ENCODE measurements at places on chromosomes 5 and 9.

- no peak for DNase-seq
Measured at GRCh38 chr9:106502930-106503329, 360.0 kb upstream of the ZNF462 start.

GRCh38 chr9:126287166-126287866 is 39.3 kb upstream of the MVB12B start:
- DNase-seq = no peak

DNA sequence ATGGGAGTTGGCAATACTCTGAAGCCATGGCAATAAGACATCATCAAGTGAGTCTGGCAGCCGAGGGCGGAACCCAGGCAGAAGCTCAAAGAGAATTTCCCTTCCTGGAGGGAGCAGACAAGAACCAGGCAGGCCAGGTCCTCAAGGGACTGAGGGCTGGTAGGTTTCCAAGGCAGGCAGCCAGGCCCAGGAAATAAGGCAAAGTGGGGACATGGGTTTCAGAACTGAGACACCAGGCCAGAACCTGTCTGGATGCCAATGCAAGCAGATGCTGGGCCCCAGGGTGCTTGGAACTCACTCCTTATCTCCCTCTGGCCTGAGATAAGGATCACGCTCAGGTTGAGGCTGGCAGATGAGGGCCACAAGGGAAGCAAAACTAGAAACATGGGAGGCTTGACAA is 8.9 kb downstream of the TSSK1B start:
- no peak for DNase-seq

DNA sequence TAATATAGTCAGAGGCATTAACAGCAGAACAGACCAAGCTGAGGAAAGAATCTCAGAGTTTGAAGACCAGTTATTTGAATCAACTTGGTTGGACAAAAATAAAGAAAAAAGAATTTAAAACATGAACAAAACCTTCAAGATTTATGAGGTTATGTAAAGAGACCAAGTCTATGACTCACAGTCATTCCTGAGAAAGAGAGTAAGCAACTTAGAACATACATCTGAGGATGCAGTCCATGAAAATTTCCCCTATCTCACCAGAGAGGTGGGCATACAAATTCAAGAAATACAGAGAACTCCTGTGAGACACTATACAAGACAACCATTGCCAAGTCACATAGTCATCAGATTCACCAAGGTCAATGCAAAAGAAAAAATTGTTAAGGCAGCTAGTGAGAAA is 17.4 kb upstream of the C9orf72 start:
- DNase-seq = no peak

DNA sequence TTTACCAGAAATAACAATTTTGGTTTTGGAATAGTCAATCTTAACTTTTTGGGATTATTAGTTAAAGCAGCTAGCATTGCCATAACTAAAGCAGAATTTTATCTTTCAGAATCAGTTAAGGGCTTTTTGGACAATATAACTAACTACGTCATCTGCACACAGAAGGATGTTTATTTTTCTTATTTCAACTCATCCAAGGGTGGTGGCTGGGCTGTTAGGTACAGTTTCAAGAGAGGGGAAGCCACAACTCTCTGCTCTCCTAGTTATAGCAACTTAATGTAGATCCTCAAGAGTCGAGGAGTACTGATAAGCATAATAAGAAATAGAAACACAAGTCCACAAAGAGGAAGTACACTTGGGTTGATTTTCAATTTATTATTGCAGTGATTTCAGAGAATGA is 65.6 kb downstream of the ANKRD55 start:
- no peak for DNase-seq

GRCh38 chr9:34809504-34810186 is 99.7 kb upstream of the CCL21 start:
- DNase-seq = no peak

- no peak for DNase-seq
Measured at GRCh38 chr5:137752905-137753690, 1.1 kb downstream of the HNRNPA0 start.

DNA sequence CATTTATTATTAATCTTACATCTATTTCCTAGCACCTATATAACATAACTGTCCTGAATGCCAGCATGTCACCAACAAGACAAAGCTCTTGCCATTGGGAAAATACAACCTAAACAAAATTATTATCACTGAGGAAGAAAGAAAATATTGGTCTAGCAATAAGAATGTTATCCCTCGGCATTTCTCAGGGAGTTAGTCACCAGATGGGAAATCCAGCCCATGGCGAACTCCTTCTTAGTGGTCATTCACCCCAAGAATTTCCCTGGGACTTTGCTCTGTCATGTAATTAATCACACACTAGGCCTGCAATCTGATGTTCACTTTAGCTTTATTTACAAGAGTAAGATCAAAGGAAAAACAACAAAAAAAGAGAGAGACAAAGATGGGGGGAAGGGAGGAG is 56.1 kb upstream of the TAS2R1 start:
- peak; percentile 7 for DNase-seq

DNA sequence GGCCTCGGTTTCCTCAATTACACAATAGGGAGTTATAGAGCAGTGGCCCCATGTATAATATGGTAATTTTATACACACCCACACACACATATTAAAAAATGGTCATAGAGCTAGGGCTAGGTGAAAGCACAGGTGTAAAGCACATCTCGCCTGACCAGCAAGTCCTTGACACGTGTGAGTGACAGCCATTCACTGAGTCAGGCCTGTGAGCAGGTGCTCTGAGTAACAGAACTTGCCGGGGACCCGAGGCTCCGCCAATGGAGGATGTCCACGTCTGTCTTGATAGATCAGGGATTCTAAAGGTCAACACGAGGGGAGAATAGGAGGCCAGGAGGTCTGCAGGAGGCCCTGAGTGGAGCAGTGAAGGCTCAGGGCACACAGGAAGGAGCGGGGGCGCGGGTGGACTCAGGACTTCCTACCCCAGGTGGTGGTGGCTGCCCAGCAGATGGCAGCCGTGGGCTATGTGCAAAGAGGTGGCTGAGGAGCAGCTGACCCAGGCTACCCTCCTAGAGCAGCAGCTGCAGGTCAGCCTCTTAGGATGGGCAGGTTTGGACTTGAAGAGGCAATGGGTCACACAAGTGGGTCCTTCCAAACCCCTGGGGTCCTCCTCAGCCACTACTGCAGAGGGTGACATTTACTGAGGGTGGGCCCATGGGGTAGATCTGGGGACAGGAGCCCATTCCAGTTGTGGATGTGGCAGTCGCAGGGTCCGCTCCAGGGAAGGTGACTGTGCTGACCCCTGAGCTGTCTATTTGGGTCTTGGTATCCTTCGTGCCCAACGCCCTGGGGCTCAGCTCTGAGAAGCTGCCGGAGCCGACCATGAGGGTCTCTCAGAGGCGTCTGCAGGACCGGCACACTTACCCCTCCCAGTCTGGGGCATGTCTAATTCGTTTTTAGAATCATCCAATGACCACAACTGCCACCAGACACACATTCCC is 45.9 kb downstream of the PRRT1B start:
- peak; percentile 21 for DNase-seq

- DNase-seq = no peak
Measured at GRCh38 chr5:121630402-121630801, 221.3 kb upstream of the FTMT start.

DNA sequence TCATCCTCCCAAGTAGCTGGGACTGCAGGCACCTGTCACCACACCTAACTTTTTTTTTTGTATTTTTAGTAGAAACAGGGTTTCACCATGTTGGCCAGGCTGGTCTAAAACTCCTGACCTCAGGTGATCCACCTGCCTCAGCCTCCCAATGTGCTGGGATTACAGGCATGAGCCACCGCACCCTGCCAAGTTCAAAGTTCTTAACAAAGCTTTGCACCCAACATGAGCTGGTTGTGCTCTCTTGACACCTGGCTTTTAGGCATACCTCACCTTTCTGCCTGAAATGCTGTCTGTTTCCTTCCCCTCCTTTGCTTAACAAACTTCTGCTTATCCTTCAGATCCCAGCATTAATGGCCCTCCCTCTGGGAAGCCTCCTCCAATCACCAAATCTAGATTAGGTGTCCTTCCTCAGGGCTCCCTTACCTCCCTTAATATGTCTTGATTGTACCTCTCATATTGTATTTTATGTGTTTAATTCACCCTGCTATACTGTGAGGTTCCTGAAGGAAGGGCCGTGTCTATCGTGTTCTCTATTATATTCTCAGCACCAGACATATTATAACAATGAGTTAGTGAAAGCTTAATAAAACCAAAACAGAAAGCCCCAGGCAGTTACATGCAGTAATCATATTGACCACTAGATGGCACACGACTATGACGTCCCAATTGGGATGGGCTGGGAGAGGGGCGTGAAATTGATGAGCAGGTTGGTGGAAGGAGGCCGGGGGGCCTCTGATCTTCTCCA is 62.9 kb upstream of the PPARGC1B start:
- DNase-seq = no peak
